Stimulated activated CD8-positive, alpha-beta memory T cell treated with anti-CD3 and anti-CD28 coated beads, Interleukin-4, amount 100 ng/mL, for 4 hours (primary cell): ENCODE measurements at places on chromosomes 13 and 19.

DNA sequence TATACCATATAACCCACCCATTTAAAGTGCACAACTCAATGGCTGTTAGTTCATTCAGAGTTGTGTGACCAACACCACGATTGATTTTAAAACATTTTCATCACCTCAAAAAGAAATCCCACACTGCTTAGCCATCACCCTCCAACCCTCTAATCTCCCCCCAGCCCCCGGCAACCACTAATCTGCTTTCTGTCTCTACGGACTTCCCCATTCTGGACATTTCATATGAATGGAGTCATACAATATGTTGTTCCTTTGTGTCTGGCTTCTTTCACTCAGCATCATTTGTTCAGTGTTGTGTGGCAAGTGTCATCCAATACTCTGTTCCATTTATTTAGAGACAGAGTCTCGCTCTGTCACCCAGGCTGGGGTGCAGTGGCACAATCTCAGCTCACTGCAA is 4.0 kb upstream of the PNMA8B start:
- no peak for DNase-seq

- DNase-seq: no peak
These were observed 80.5 kb downstream of the COL4A2 start for GRCh38 chr13:110387451-110388107.

- no peak for DNase-seq
These were observed 39.8 kb downstream of the GATAD2A start for GRCh38 chr19:19445288-19445687.

DNA sequence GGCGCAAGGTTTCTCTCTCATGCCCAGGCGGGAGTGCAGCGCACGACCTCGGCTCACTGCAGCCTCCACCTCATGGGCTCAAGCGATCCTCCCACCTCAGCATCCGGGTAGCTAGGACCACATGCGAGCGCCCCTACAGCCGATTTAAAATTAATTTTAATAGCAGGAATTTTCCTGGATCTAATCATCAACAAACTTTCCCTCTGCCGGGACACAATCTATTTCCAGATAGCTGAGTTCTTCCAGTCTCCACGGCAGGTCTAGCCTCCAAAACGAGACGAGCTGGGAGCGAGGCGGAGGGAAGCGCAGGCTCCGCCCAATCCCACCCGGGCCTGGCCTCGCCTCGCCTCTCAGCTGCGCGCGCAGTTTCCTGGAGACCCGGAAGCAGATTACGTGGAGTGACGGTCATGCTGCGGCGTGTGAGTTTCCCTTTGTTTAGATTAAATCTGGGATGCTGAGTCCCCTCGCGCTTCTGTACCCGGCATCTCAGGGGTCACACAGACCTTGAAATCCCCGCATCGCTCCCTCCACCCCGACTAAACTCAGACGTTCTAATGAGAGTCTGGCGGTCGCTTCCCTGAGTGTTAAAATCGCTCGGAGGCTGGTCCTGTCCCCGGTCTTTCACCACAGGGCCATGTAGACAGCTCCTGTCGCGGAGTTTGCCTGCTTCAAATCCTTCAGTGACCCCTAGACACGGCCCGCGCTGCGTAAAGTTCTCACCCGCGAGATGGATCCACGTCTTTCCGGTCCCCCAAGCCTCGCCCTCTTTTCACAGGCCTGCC is at the start of gene ZNF880:
ZNF880 (plus strand) TSS at position 365 of the 782 bp plus-strand sequence; CDS start at position 408, 43 bp downstream.
- peak; percentile 89 for DNase-seq

- DNase-seq: no peak
These were observed 143.8 kb upstream of the ZNF507 start for GRCh38 chr19:32201636-32202051.

DNA sequence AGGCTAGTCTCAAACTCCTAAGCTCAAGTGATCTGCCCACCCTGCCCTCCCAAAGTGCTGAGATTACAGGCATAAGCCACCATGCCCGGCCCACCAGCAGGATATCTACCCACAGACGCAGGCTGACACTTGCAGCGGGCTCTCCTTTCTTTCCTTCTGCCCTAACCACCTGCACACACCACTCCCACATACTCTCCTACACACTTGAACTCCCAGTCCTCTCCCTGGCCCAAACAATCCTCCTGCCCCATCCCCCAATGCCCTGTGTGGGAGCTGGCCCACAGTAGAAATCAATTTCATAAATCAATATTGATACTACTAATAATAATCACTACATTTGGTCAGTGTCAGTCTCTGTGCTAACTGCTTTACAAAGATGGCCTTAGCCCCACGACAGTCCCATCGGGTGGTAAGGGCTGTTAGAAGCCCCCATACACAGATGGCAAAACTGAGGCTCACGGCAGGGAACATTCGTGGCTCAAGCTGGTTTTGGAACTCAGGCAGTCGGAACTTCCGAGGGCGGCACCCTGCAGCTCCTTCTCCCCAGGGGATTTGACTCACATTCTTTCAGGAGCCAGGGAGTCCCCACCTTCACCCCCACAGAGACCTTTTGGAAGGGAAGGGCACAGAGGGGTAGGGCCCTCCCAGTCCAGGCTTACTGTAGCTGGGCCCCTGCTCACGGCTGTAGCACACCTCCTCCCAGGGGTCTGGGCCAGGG is 3.4 kb upstream of the DPF1 start:
- no peak for DNase-seq

DNA sequence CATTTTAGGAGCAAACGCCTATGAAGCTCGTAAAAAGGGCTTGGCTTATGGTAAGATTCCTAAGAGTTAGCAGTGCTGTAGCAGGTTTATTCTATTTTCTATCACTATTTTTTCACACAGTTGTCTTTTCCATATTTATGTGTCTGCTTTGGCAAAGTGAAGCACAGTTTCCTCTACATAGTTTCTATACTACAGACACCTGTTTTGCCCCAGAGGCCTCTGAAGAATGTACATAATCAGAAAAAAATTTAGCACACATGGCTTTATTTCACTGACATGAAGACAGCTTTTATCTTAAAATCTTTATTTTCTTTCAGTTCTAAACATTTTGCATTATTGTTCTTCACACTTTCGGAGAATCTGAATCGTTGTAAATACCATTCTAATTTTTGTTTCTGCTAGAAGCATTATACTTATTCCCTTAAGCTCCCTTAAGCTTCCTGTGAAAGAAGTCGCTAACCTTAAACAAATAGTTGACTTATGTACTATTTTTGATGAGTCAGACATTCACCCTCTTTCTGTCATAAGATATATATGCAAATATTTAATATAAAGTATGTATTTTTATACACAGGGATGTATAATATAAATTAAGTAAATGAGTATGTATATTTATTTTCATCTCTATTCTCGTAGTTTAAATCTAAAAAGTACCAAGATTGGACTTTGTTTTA is 816.0 kb downstream of the OLFM4 start:
- DNase-seq: no peak

DNA sequence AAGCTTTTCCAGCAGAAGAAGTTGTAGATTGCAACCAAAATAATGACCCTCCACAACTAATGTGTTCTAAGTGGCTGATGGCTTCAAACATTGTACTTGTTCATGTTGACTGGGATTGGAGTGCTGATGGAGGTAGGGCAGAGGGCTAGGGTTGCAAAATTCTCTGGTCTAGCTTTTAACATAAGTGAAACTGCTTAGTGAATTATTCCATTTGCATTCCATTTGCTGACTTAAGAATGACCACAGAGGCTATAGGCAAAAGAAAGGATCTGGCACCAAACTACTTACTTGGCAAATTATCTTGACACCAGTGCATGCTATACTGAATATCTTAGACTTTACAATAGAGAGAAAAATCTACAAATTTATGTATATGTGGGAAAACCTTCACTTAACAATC is 287.0 kb downstream of the FGF9 start:
- DNase-seq: no peak

DNA sequence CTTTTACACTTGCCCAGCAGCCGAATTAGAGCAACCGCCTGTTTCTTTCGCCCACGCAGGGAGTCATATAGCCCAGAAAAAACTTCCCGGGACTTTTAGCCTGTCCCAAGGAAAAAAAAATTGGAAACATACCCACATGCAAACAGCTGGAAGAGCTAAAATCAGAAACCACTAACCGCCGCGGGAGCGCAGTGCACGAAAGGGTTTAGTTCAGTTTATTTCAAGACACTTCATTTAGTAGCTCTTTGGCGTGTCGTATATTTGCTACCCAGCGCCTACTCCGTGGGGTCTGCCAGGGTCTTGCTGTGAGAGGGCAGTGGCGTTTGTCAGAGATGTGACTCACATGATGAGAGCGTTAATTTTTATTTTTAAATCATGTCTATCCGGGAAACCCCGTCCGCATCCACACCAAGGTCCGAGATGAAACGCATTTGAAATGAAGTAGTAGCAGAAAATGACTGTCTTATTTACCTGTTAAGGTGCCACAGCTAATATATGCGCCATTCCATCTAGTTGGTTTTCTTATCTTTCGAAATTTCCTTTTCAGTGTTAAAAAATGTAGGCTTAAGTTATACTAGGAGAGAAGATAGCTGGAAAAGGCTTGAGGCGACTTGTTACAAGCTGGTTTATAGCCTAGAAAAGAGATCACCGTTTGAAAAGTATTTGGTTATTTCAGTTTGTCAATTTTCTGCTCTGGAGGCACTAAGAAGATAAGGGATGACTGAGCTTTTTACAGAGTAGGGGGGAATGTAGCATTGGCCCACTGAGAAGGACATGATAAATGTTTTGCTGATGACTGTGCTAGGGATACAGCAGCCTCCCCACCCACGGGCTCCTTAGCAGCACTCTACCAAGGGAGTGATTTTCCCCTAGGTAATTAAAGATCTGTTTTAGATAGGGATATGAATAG is 1.7 kb downstream of the KLF5 start:
- no peak for DNase-seq

DNA sequence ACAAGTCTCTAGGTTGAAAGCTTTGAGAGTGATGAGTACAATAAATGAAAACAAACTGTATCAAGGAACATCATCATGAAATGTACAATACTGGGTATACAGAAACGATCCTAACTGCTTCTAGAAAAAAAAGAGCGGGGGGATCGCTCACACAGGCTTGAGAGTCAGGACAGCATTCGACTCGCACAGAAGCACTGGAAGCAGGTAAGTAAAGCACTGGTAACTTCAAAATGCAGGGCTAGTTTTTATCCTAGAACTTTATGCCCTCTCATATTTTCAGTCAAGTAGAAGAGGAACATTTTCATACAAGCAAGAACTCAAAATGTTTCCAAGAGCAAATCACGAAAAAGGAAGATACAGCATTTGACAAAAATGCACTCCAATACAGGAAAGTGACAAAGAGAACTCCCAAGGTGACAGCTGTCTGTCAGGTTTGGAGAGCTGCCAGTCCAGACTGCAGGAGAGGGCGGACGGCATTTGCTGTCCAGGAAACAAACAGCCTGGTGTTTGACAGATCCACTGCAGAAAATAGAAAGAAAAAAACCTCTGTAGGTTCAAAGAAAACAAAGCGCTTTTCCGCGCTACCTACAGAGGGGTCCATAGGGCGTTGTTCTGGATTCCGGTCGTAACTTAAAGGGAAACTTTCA is 58.2 kb upstream of the XPO4 start:
- DNase-seq: no peak

DNA sequence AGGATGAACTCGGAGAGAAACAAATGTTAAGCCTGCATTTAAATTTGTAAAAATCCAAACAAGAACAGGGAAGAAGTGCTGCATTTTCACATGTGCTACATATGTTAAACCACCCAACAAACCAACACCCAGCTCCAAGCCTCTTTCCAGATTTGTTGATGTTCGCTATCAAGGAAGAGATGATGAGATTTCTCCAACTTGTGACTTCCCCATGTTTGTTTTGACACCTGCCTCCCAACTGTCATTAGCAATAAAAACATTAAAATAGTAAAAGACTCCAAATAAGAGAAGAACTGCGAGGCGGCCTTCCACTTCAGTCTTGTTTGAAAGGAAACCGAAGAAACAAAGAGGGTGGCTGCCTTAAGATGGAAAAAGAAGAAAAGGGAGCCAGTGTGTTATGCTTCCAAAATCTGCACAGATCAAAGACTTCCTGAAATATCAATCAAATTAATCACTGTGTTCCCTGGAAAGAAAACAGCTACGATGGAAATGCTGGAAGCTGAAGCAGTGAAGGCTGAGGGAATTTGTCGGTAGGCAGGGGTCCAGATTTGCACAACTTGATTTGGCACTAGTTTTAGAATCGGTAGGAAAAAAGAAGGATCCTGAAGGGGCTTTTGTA is 14.0 kb upstream of the GGACT start:
- no peak for DNase-seq

DNA sequence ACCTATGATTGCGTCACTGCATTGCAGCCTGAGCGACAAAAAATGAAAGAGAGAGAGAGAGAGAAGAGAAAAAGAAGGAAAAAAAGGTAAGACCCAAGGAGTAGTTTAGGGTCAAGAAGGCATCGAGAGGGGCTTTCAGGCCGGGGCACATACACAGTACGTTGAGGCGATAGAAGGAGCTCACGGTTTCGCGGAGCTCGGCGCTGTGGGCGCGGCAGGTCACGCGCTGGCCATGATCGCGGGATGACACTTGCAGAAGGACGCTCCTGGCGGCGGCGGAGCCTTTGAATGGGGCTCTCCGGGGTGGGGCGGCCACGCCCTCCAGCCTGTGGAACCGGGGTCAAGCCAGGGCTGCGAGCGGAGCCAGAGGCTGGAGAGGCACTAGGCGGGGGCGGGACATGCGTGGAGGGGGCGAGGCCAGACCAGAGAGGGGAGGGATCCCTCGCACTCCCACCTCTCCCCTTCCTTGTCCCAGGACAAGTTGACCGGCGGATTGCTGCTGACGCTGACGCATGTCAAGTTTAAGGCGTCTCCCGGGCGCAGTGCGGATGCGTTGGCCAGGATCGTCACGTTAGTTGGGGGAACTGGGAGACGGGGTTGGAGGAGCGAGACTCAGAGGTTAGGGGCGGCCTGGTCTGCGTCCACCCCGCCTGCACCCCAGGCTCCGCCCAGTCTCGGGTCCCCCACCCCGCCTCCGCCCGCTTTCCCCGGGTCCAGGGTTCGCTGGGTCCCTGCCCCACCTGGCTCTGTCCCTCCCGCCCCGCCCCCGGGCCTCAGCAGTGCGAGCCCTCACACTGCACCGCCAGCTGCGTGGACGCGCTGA is 6.9 kb downstream of the NPHS1 start:
- no peak for DNase-seq

DNA sequence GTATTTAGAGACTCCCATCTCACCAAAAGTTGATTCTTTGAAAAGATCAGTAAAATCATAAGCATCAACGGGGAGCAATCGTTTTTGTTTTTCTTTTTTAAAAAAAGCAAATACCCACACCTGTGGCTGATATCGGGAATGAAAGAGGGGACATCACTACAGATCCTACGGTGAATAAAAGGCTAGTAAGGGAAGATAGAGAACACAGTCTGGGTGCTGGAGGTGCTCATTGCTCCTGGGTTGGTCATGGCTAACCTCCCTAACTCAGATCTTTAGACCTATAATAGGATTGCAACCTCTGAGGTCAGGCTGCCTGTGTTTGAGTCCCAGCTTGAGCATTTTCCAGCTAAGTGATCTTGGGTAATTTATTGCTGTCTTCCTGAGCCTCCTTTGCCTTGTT is 1.1 kb downstream of the EHD2 start:
- no peak for DNase-seq

GRCh38 chr19:1592024-1592754 is 476 bp downstream of the MBD3 start:
- peak; percentile 68 for DNase-seq

DNA sequence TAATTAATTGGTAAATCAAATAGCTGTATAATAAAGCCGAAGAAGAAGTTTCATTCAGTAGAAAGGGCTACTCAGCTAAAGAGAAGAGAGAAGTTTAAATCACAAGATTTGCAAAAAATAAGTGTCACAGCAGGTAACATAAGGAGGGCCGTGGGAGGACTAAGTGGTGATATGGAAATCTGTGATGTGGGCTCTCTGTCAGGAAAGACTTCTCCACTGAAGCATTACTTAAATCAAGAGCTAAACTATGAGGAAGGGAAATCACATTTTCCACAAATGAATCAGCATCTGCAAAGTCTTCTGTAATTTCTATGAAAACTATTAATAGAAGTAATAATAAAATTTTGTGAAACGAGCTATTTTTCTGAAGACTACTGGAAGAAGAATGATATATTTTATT is 153.8 kb downstream of the PCDH9 start:
- no peak for DNase-seq
